ENCODE measurements at places on chromosomes 7 and 10.

DNA sequence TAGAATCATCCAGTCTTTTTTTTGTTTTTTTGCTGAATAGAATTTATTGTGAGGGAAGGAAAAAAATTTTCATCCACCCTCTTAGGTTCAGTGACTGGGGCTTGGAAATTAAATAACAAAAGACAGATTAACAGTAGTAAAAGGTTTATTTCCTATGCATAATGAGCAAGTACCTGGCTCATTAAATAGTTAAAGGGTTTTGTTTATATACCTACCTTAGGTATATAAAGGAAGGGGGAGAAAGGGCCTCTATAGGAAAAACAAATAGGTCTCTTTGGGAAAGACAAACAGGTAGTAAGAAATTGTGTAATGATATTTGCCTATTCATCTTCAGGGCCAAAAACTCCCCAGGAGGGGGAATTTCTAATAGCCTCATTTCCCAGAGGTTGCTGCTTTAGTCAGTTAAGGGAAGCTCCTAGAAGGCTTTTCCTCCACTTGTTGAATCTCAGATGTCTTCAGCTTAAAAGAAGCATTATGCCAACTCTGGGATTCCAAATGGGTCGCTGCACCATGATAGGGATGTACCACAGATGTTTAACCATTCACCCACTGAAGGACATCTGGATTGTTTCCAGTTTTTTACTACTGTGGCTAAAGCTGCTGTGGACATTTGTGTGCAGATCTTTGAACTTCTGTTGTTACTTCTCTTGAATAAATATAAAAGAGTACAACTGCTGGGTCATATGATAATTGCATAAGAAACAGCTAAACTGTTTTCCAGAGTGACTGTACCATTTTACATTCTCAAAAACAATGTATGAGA, 11.3 kb downstream of the ACADSB start:
- no peak for DNase-seq

GRCh38 chr7:48681006-48681405, 243.3 kb upstream of the CDC14C start:
- DNase-seq: peak; percentile 28

GRCh38 chr7:96311967-96312366, 9.9 kb downstream of the SLC25A13 start:
- DNase-seq: no peak

DNA sequence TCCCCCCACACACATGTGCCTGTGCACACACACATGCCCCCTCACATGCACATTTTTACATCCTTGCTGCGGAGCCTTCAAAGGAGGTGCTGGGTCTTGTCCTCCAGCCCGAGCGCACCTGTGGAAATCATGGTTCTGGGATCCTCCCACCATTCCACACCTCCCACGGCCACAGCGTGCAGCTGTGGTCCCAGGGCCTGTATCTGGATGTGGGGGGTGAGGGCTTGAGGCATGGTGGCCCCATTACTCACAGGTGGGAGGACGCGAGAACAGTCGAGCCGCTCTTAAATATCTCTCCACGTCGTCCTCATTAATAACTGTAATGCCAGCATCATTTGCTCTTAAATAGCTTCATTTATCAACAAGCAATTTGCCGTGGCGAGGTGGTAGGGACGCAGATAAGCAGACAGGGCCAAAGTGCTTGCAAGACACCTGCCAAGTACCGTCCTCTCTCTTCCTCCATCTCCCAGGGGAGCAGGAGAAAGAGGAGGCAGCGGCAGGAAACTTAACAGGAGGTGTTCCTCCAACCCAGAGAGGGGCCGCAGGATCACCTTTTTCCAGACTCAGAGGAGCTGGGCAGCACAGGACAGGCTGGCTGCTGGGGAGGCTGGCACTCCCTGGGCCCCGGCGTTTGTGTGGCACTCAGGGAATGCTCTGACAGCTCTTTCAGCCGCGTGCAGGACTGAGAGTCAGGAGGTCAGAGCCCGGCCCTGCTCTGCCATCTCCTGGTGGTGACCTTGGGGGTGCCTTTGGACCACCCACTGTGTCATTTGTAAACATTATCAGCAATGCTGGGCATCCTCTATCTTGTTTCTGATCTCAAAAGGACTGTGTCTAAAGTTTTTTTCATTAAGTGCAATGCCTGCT, 87.4 kb downstream of the CDH23 start:
- DNase-seq: no peak

- no peak for DNase-seq
Observed at GRCh38 chr7:78490524-78490923, 692.0 kb downstream of the PHTF2 start.

DNA sequence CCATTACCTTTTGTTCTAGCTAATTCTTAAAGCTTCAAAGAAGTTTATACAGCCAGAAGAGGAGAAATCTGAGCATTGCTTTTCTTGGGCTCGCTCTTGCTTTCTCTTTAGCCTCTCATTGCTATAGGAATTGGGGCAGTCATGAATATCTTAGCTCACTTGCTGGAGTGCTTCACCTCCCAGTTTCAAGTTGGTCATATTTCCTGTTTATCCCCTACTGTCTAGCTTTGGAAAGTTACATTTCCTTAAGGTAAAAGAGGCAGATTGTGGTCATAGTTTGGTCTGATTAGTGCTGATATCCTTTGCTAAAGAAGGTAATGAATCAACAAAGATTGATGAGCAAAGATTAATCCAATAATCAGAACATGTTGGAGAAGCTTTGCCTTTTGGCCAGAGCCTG, 77.7 kb upstream of the GLI3 start:
- DNase-seq: peak; percentile 48

DNA sequence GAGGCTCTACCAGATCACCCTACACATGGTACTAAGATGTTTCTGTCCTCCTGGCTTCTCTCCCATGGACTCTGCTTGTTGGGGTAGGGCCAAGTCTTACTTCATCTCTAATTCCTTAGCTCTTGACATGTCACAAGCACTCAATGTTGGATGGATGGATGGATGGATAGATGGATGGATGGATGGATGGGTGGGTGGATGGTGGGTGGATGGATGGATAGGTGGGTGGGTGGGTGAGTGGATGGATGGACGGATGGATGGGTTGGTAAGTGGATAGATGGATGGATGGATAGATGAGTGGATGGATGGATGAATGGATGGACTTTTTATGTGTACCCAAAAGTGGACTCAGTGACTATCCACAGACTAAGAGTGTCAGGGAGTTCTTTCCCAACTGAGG, 28.5 kb downstream of the HSPA12A start:
- DNase-seq: no peak

- DNase-seq: no peak
Observed at GRCh38 chr7:135180122-135180521, 9.6 kb upstream of the CYREN start.

GRCh38 chr10:131111471-131112080, 199.9 kb downstream of the TCERG1L start:
- DNase-seq: no peak

DNA sequence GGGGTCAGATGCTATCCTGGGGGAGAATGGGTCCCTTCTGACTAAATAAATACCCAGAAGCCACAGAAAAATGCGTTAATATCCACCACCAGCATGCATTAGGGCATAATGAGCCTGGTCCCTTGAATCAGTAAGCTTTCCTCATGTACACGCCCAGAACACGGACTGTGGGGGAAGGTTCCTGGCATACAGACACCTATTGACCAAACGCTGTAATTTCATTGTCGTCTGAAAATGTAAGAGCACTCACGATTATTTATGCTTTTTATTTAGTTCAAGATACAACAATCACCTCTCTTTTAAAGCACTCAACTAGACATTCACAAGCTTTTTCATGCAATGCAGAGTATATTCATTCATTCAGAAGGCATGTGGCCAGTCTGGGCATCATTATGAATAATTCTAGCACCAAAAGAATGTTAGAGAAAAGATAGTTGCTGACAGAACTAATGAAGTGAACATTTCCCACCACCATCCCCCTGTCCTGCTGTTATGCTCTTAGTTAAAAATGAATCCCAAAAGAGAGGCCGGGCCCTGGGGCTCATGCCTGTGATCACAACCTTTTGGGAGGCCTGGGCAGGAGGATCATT, 101.0 kb downstream of the SVIL start:
- DNase-seq: peak; percentile 63

DNA sequence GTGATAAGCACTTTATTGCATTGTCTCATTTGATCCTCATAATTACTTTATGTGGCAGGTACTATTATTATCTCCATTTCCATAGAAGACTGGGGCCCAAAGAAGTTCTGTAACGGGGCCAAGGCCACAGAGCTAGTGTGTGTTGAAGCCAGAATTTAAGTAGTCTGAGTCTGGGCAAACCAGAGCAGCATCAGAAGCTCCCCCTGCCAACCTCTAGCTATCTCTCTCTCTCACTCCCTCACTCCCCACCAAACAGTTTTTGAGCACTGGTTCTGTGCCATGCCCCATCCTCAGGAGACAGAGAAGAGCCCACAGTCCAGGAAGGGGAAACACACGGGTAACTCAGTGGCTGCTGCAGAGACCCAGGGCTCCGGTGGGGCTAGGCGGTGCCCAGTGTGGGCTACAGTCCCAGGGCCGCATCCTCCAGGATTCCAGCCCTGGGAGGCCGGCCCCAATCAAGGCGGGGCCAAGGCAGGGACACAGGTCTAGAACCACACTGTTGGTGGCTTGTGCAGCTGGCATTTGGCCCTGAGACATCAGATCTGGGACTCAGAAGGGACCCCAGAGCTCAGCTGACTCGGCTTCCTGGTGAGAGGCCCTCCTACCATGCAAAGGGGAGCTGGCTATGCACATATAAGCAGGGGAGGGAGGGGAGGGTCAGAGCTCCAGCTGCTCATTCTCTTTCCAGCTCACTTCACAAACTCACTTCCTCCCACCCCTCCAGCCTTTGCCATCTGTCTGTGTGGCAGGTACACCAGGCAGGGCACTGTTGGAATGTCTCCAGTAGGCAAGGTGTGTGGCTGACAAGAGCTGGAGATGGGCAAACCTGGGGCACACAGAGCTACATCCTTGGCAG, 34.4 kb downstream of the COL13A1 start:
- peak; percentile 19 for DNase-seq

GRCh38 chr10:76291175-76291574, 859.8 kb downstream of the LRMDA start:
- DNase-seq: no peak
